Forelimb muscle (tissue), 1 donor: ENCODE measurements at places on chromosomes 12 and 14. TPM values are rescaled to one million over a fixed set of nuclear protein-coding genes. Genes with fewer than 3 reads are reported as not detected.

The USP44 gene
- 1.00 TPM for polyA plus RNA-seq

The ZFHX2 gene
- polyA plus RNA-seq, result 1.5 TPM

- no peak for DNase-seq
These were observed 3.6 kb upstream of the RCOR1 start for GRCh38 chr14:102588821-102589220.

DNA sequence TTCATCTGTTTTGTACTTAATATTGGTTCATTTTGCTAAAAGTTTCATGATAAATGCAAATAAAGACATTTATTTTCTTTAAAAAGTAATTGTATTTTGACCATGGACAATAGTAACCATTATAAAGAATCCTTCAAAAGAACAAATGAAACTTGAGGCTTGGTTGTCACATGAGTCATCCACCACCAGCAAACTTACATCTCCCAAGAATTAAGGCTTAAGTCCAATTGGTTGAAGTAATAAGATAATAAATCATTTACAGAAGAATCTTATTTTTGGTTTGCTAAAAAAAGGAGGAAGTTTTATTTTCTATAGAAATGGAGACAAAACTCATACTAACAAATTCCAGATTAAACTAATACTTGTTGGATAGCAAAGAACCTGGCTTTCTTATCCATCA, 84.8 kb upstream of the KITLG start:
- DNase-seq, result no peak

DNA sequence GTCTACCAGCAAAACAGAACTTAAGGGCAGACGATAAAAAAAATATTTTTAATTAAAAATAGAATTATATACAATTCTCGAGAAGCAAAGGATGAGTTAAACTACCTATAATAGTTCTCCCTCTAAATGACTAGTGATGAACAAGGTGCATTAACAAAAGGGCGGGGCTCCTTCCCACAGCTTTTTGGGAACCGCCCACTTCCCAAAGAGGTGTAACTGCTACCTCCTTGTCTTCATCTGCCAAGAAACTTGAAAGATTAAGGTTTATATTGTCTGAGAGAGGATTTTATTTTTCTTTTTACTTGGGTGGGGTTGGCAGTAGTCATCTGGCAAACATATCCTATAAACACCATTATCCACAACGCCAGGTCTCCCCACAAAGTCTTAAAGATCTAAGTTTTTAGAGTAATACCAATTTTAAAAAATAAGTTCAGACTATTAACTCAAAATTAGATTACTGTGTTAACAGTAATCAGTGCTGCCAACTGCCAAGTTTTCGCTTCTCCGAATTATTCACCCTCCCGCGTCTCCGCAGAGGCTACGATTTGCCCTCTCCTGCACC, 938 bp downstream of the RALGAPA1 start:
- DNase-seq, result no peak

- DNase-seq, result peak; percentile 46
These were observed 201.3 kb upstream of the FOXN3 start for GRCh38 chr14:89618330-89618708.

GRCh38 chr12:108390495-108391203, 51.5 kb upstream of the CMKLR1 start:
- no peak for DNase-seq

- no peak for DNase-seq
These were observed 2.3 kb upstream of the ADSS1 start for GRCh38 chr14:104721505-104722431.
